Stimulated activated CD8-positive, alpha-beta memory T cell treated with anti-CD3 and anti-CD28 coated beads, Interleukin-15, amount 100 ng/mL, for 1 hour (primary cell): ENCODE measurements at places on chromosomes 1 and 21.

DNA sequence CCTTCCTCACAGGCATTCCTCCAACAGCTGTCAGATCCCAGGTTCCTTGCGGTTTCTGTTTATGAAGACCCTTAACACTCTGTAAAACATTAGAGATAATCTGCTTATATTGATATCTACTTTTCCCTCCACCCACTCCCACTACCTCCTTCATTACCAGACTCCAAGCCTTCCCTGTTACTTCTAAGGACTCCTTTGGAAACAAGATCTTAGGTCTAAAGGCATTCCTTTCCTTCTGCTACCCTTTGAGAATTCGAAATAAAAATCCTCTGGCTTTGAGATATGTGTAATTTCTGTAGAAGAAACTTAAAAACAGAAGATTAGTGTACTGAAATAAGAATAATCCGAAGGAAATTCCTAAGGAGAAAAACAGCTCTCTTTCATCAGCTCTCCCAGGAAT lies 23.7 kb upstream of the LYPLAL1 start:
- no peak for DNase-seq

DNA sequence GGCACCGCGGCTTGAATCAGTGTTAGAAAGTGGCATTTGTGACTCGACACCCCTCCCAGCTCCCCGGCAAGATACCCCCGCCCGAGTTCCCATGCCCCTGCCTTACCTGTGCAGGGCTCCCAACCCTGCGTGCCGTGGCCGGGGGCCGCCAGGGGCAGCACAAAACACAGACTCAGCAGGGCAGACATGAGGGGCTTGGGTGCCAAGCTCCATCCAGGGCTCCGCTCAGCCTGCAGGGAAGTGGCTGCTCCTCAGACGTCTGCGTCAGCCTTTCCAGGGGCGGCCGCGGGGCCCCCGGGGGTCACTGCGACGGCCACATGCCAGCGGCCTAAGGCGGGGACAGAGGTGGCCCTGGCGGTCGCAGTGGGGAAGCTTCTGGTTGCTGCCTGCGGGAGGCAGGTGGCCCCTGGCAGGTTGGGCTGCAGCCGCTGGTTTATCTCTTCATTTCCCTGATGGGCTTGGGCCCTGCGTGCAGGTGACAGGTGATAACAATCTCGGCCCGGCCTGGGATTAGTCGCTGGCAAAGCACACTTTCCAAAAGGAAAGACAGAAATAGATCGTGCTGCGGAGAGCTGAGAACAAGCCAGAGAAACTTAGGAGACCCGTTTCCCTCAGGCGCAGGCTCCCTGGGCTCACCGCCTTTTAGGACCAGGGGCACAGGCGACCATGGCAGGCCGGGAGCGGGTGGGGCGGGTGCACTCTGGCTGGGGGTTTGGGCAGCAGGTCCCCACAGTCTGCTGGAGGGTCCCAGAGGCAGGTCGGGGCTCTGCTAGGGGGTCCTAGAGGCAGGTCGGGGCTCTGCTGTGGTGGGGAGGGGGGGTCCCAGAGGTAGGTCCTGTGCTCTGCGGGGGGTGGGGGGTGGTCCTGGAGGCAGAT lies at the start of gene TSPEAR:
Gene TSPEAR (minus strand): TSS at position 246 of the 876 bp plus-strand sequence. CDS start 58 bp downstream, at position 188.
- no peak for DNase-seq

DNA sequence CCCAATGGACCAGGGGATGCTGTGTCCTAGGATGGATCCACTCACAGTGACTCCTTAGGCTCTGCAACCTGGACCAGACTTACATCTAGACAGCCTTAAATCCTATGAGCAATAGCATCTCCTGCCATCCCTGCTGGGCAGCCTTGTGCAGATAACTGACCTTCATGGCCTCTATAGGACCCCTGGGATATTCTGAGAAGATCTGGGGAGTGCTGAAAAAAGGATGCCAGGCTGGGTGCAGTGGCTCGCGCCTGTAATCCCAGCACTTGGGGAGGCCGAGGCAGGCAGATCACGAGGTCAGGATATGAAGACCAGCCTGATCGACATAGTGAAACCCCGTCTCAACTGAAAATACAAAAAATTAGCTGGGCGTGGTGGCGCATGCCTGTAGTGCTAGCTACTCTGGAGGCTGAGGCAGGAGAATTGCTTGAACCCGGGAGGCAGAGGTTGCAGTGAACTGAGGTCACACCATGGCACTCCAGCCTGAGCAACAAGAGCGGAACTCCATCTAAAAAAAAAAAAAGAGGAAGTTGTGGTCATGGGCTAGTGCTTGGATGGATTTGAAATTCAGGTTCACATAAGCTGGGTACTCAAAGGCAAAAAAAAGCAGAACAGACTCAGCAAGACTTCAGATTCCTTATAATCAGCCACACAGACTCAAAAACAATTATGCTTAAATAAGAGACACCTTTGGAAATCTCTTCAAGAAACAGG lies 10.9 kb upstream of the SH2D1B start:
- no peak for DNase-seq

GRCh38 chr1:80054129-80054528 lies 1047.6 kb upstream of the ADGRL4 start:
- no peak for DNase-seq

- no peak for DNase-seq
Measured at GRCh38 chr1:40155135-40155534, 6.1 kb upstream of the RLF start.

- DNase-seq, result no peak
Measured at GRCh38 chr1:85121744-85122143, 73.4 kb upstream of the MCOLN3 start.

- no peak for DNase-seq
Measured at GRCh38 chr1:232574889-232575762, 54.8 kb downstream of the SIPA1L2 start.

DNA sequence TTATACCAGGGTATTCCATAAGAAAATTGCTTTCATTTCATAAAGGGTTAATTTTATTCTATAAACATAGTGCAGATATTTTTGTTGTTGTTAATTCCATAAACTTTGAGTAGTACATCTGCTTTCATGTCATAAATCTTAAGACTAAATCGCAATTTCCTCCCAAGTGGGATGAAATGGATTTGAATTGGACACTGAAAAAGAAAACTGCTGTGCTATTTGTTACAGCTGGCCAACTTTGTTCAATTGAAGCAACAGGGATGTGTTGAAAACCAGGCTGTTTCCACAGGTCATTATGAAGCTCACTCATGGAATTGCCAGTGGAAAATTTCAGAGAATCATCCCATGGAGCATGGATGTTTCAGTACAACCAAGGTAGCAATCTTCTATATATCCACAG lies 252.5 kb upstream of the RGS18 start:
- no peak for DNase-seq

DNA sequence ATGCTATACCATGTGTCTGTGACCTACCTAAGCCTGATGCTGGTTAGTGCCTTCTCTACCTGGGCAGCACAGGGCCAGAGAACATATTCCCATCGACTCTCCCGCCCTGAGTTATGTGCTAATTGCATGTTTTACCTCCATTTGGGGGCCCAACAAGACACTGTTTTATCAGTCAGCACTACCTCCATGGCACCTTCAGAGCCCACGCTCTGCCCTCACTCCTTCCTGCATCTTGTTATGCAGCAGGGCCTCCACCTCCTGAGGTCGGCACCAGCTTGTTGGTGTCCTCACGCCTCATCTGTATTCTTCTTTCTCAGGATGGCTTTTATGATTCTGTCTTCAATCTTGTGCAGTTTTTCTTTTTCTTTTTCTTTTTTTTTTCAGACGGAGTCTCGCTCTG lies 11.9 kb downstream of the WNT9A start:
- DNase-seq, result no peak
